ENCODE measurements at places on chromosomes 2 and 18. TPM values are rescaled to one million over a fixed set of nuclear protein-coding genes. Genes with fewer than 3 reads are reported as not detected.

RAPGEF4 gene
- total RNA-seq: 9.6 TPM

ARHGEF4 gene
- 0.58 TPM for total RNA-seq

SULT1C2 gene
- total RNA-seq: under 0.01 TPM

ANKRD53 gene
- 0.28 TPM for total RNA-seq

CTNNA2 gene
- total RNA-seq: under 0.01 TPM

HK2 gene
- total RNA-seq: 80.5 TPM

INHBB gene
- total RNA-seq: 0.85 TPM

ITPRIPL1 gene
- total RNA-seq: 1.1 TPM

ZNF512 gene
- total RNA-seq: 21.1 TPM

GALNT5 gene
- 87.6 TPM for total RNA-seq

TRIM54 gene
- total RNA-seq: under 0.01 TPM

RIT2 gene
- not detected for total RNA-seq

CHRND gene
- not detected for total RNA-seq

CXCR4 gene
- total RNA-seq: 0.85 TPM

ASB18 gene
- not detected for total RNA-seq

TSPYL6 gene
- total RNA-seq: not detected

SLC9A4 gene
- not detected for total RNA-seq

DOK6 gene
- 0.77 TPM for total RNA-seq

Measured in regular cardiac myocyte (primary cell).